T follicular helper cell (primary cell): ENCODE measurements at places on chromosomes 4 and X.

DNA sequence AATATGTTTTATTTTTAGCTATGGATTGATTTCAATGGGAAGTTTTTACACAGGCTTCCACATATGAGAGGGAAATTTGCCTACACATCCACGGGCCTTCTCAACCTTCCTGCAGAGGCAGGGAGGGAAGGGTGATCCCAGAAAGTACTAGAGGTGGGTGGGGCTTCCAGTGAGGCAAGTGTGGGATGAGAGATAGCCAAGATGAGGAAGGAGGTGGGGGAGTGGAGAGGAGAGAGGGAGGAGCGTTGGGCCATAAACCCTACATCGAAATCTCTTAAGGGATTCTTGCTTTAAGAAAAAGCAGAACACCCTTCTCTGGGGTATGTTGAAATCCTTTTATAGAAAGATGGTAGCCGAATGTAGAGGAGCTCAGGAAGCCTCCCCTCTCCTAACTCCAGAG lies 19.0 kb downstream of the NKX6-1 start:
- DNase-seq, result no peak

GRCh38 chr4:106231931-106232330 lies 84.1 kb downstream of the TBCK start:
- no peak for DNase-seq

DNA sequence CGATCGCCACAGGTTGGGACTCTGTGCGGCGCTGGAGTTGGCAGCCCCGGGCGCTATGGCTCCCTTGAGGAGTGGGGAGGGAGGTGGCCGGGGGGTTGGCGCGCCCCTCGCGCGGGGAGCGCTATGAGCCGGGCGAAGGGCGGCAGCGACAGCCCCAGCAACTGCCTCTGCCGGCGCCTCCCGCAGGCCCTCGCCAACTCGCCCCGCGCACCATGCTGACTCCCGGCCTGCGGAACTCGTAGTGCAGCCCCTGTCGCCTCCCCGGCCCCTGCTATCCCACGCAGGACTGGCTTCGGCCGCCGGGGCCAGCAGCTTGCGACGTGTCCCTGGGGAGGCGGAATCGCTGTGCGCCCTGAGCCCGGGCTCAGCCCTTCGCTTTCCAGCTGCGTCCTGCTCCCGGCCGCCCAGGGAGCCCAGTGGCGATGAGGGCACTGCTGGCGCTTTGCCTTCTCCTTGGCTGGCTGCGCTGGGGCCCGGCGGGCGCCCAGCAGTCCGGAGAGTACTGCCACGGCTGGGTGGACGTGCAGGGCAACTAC lies 415 bp downstream of the SHISA3 start:
- DNase-seq, result no peak

DNA sequence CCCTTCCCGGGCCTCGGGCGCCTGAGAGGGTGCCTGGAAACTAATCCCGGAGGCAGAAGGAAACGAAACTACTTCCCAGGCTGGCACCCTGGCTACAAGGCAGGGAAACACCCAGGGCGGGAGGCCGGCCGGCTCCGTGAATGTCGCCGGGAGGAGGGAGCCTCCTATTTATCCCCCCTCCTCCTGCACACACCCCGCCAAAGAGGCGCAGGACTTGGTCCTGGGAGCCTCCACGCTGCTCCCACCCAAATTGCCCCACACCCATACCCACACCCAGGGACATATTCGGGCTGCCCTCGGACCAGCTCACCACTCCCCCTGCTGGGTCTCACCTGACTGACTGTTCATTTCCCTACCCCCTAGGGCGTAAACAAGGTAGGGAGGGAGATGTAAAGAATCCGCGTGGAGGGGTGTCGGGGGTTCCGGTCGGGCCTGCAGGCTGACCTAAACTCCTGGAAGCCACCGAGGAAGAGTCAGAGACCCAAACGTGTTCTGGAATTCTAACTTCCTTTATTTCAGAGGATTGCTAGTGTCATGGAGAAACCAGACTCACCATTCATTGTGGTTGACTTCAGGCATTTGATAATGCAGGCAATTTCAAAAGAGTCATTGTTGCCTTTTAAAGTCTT lies at the start of gene BTC:
TSS of gene BTC (minus strand) at position 142 of the 629 bp plus-strand sequence. CDS start 198 bp downstream, outside the sequence.
- DNase-seq, result no peak

DNA sequence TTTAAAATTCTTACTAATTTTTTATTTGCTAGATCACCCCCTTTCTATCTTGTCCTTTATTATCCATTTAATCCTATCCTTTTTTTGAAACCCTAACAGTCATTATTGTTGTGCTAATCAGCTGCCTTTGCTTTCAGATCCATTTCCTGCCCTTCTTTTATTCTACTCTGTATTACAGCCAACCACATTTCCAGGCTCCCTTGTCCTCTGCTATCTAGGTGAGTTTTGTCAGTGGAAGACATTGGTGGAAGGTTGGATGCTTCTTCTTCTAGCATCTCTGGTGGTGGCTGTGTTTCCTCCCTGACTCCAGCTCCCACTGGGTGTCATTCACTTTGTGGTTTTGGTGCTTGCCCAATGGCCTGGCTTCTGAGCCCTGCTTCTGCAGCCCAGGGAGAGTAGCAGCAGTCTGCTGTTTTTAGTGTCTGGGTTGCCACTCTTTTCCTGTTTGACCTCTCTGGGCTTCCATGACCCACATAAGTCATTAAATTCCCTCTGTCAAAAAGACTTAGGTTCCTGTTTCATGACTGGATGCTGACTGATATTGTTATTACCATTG lies 225.2 kb upstream of the PGRMC2 start:
- DNase-seq, result no peak

DNA sequence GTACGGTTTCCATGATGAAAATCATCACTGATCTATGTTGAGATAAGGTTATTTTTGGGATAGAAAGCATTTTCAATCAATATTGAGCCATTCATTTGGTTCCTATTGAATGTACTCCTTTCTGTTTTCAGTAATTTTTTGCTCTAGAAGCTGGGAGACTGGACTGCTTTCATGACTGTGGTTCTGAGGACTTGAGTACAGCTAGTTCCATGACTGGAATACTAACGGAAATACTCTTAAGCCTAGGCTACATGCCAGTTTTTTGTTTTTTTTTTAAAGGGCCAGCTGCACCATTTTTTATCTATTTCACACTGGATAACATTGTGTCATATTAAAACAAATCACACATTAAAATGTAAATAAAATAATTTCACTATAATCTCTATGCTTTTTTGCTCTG lies 16.7 kb downstream of the PRR32 start:
- no peak for DNase-seq

DNA sequence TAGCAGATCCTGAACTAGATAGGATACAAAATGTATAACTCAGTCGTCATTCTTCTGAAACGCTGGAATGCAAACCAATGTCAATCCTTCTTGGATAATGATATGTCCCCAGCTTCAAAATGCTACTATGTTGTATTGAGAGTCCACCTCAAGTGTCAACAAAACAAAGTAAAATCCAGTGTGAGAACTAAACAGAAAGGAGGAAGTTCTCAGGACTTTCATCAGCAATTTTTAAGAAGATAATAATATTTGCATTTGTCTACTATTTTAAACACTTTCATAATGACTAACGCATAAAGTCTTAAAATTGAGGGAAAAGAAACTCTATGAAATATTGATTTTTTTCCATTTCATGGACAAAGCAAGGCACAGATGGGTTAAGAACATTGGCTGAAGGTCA lies 36.3 kb downstream of the SOD3 start:
- no peak for DNase-seq

- DNase-seq, result no peak
Observed at GRCh38 chr4:32700838-32701237, 1980.7 kb downstream of the PCDH7 start.

DNA sequence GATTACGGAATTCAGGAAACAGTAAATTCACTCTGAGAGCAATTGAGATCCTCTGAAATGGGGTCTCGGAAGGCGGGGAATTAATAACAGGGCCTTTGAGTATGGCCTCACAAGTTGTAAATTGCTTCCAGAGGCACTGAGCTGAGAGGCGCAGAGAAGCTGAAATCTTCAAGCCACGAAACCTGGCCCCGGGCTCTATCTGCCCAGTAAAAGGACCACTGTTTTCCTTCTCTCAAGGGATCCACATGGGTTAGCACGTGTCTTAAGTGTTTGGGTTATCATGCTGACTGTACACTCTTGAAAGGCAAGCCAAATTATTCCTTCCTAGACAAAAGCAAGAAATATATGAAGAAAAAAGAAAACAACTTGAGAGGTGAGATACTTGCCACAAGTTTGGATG lies 1012.9 kb upstream of the FTHL17 start:
- DNase-seq, result no peak

GRCh38 chrX:68273887-68274286 lies 159.4 kb downstream of the OPHN1 start:
- no peak for DNase-seq
